ENCODE measurements at places on chromosomes 7 and 10.

DNA sequence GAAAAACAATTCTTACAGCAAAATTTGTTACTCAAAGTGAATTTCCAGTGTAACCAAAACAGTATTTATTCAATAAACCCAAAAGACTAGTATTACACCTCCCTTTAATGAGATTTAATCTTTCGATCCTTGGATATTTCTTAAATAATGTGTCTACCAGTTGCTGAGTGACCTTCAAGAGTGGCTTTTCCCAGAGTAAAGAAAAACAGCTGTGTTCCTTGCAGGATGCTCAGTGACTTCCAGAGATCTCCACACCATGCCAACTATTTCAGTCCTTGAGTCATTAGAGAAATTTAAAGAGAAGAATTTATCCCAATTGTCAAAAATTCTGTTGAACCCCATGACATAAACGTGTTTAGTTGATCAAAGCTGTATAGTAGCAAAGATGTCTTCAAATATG lies 44.0 kb downstream of the IMMP2L start:
- H3K27ac ChIP-seq, result no peak overlapping the region
- no peaks in the 10 kb centered on the region for H3K4me1 ChIP-seq
- H3K4me3 ChIP-seq, result no peak overlapping the region
- no peak for DNase-seq

GRCh38 chr7:94195813-94196212 lies 191.7 kb upstream of the BET1 start:
- no peaks in the 10 kb centered on the region for H3K27me3 ChIP-seq
- DNase-seq, result no peak
- no peak overlapping the region for H3K27ac ChIP-seq
- H3K4me1 ChIP-seq, result no peaks in the 10 kb centered on the region

DNA sequence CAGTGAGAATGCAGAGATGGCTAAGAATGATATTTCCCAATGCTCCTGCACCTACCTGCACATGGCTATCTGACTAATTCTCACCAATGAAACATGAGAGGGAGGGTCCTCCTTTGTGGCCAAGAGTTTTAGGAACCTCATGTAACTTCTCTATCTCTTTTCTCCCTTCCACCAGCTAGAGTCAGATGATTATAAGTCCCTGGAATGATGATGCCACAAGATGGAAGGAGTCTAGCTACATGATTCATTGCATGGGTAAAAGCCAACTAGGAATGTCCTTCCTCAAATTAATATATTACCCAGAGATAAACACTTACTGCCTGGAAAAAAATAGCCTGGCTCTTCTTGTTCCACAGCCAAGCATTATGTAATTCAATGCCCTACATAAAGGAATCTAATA lies 55.1 kb upstream of the AASS start:
- DNase-seq, result no peak
- no peaks in the 10 kb centered on the region for H3K4me1 ChIP-seq
- H3K4me3 ChIP-seq, result no peak overlapping the region
- H3K36me3 ChIP-seq, result no peaks in the 10 kb centered on the region
- H3K27ac ChIP-seq, result no peak overlapping the region
- no peaks in the 10 kb centered on the region for H3K27me3 ChIP-seq

DNA sequence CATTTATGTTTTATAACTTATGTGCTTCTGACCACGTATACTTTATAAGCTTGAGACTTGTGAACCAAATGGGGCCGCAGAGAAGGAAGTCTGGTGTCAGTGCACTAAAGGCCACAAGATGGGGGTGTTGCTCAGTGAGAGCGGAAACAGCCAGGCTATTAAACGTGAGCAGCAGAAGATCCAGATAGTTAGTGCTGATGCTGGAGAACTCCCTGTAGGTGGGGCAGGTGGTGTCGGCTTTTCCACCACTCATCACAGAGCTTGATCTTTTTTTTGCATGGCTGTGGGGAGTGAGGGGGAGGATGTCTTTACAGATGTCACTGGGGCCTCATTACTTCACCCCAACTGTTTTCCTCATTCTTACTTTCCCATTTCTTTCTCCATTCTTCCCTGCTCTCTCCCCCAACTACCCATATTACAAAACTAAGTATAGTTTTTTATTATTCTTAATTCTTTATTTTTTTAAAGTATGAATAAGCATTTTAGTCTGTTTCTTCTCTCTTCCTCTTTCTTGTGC lies 34.7 kb downstream of the ACADSB start:
- DNase-seq, result no peak
- no peaks in the 10 kb centered on the region for H3K4me1 ChIP-seq
- no peaks in the 10 kb centered on the region for H3K27me3 ChIP-seq

DNA sequence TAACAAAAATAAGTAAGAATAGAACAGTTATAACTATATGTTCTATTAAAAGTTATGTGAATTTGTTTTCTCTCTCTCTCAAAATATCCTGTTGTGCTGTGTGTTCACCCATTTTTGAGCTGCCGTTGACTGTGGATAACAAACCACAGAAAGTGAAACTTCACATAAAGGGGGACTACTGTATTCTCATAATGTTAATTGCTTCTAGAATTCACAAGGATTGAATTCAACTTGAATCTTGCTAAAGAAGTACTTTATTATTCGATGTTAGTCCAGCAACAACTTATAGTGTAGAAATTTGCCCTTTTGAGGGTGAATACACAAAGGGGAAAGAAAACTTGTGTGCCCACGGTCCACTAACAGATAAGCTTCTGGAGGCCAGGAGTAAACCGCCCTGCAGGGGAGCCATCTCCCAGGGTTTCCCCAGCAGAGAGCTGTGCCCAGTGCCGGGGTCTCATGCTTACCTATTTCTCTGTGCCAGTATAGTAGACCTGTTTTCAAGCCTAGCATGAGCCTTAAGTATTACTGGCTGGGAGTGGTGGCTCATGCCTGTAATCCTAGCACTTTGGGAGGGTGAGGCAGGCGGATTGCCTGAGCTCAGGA lies 87.1 kb downstream of the KAT6B start:
- H3K4me1 ChIP-seq, result no peaks in the 10 kb centered on the region
- H3K27me3 ChIP-seq, result no peaks in the 10 kb centered on the region

DNA sequence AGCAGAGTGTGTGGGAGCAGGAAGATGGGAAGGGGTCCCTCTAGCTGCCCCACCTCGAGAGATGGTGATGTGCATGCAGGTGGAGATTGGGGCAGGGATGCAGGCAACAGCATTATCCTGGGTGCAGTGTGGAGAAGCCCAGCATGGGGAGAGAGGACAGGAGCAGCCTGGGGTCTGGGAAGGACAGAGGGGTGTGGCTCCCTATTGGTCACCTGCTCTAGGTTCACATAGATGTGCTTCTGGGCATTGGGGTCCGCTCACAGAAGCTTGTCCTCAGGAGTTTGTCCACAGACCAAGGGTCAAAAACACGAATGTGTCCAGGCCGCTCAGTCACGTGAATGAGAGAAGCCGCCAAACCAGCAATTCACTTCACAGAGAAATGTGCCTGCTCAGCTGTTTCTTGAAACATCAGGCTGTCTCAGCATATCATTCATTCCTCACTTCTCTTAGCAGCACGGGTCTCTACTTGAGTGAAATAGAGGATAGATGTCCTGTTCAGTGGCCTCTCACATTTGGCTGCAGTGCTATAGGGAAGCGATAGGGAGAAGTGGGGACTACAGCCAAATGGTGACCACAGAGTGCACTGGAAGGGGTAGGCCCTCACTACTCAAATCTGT lies 11.5 kb upstream of the SLC29A3 start:
- no peak overlapping the region for H3K4me3 ChIP-seq
- H3K36me3 ChIP-seq, result no peaks in the 10 kb centered on the region
- H3K27me3 ChIP-seq, result no peaks in the 10 kb centered on the region
- DNase-seq, result no peak
- H3K4me1 ChIP-seq, result no peaks in the 10 kb centered on the region

DNA sequence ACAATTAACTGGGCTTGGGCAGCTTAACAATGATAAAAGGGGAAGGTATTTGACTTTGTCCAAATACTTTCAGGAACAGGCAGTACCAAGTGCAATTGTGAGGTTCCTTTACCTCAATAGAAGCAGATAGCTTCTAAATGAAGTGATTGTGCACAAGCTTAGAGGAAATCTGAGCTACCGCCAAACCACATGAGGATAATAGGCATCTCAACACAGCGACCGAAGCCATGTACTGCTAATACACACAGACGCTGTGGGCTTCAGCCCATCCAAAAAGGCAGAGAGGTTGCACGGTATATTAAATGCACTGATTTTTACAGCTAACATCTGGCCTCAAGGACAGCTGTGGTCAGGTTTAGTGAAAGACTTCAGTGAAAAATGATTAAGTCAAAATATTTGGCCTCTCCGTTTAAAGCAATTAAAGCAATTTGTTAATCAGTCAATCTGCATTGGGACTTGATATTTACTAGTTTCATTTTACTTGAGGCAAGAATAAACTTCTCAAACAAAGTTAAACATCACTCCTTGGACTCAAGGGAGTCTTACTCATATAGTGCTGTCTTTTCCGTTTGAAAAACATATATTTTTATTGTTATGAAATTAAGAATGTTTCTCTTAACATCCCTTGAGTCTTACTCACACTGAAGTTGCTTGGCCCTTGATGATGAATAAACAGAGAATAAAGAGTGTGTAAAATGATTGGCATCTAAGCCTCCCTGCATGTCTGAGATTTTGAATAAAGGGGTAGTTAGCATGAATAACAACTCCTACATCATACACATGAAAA lies 306.3 kb downstream of the C7orf25 start:
- H3K27ac ChIP-seq, result no peak overlapping the region
- H3K4me3 ChIP-seq, result no peak overlapping the region
- H3K4me1 ChIP-seq, result no peaks in the 10 kb centered on the region
- no peaks in the 10 kb centered on the region for H3K36me3 ChIP-seq
- DNase-seq, result no peak
- H3K27me3 ChIP-seq, result no peaks in the 10 kb centered on the region

DNA sequence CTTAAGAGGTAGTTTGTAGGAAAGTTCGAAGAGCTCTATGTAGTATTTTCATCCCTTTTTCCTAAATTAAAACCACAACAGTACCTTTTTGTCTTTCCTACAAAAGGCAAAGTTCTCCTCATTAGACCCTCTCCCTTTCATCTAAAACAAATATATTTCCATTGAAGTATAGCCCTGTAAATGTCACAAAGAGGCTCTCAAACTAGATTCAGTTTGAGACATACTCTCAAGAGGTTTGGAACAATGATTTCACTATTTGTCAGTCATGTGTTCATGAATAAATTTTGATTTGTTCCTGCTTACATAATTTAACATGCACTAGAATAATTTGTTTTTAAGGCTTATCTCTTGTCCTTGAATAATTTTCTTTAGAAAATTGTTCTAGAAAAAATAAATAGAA lies 12.2 kb downstream of the TAS2R16 start:
- no peaks in the 10 kb centered on the region for H3K4me1 ChIP-seq
- no peaks in the 10 kb centered on the region for H3K27me3 ChIP-seq
- no peak for DNase-seq
- H3K4me3 ChIP-seq, result no peak overlapping the region
- no peak overlapping the region for H3K27ac ChIP-seq

- H3K36me3 ChIP-seq, result no peaks in the 10 kb centered on the region
- H3K27me3 ChIP-seq, result no peaks in the 10 kb centered on the region
- H3K4me3 ChIP-seq, result no peak overlapping the region
- DNase-seq, result no peak
- H3K4me1 ChIP-seq, result no peaks in the 10 kb centered on the region
Observed at GRCh38 chr7:106560482-106560881, 100.5 kb downstream of the CCDC71L start.

DNA sequence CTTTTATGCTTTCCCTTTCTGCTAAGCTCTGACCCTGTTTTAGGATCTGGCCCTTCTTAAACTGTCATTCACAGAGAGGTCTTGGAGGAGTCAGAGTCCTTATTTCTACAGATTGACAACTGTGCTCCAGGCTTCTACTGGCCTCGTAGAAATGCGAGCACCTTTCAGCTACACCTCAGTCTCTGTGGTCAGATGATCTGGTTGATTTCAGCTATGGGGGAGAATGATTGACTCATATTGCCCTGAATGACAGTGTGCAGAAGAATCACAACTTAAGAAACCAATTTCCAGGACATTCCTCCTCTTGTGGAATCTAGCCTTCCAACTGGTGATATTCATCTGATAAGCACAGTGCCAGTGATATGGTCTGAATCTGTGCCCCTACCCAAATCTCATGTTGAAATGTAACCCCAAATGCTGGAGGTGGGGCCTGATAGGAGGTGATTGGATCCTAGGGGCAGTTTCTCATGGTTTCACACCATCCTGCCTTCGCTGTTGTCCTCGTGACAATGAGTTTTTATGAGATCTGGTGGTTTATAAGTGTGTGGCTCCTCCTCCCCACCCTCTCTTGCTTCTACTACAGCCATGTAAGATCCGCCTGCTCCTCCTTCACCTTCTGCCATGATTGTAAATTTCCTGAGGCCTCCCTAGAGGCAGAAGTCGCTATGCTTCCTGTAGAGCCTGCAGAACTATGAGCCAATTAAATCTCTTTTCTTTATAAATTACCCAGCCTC lies 14.0 kb upstream of the CYP3A7 start:
- no peaks in the 10 kb centered on the region for H3K27me3 ChIP-seq
- no peak overlapping the region for H3K27ac ChIP-seq
- no peaks in the 10 kb centered on the region for H3K36me3 ChIP-seq
- DNase-seq, result no peak
- no peaks in the 10 kb centered on the region for H3K4me1 ChIP-seq
- H3K4me3 ChIP-seq, result no peak overlapping the region

DNA sequence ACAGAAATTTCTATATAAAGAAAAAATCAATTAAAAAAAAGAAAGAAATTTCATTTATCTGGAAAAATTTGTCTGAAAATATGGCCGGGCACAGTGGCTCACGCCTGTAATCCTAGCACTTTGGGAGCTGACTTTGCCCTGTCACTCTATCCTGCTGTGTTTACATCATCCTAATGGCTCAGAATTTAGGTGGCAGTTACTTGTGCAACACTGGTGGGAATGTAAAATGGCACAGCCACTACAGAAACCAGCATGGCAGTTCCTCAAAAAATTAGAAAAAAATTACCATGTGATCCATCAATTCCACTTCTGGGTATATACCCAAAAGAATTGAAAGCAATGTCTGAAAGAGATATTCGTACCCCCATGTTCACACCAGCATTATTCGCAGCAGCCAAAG lies 405.2 kb upstream of the AUTS2 start:
- no peaks in the 10 kb centered on the region for H3K27me3 ChIP-seq
- H3K4me1 ChIP-seq, result peaks cover 8% of the 10 kb centered on the region
- DNase-seq, result no peak

DNA sequence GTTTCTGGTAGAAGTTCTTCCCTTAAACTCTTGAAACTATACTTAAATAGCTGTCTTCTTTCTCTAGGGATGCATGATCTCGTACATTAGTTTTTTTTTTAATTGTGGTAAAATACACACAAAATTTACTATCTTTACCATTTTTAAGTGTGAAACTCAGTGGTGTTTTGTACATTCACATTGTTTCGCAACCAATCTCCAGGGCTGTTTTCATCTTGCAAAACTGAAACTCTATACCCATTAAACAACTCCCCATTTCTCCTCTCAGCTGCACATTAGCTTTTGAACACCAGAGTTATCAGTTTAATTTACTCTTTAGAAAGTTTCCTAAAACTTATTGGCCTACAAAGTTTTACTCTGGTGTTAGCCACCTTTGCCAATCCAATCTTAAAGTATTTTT lies 45.5 kb upstream of the PRKAR2B start:
- H3K36me3 ChIP-seq, result no peaks in the 10 kb centered on the region
- no peaks in the 10 kb centered on the region for H3K4me1 ChIP-seq
- H3K27ac ChIP-seq, result no peak overlapping the region
- DNase-seq, result no peak
- H3K4me3 ChIP-seq, result no peak overlapping the region
- no peaks in the 10 kb centered on the region for H3K27me3 ChIP-seq

Data from right atrium auricular region (tissue), 2 donors.